ENCODE measurements at places on chromosomes 2 and 18. TPM values are rescaled to one million over a fixed set of nuclear protein-coding genes. Genes with fewer than 3 reads are reported as not detected.

The ZNF397 gene
- 21.7 TPM for total RNA-seq

The MROH2A gene
- total RNA-seq: not detected

The DHRS9 gene
- total RNA-seq: not detected

The CDC42EP3 gene
- total RNA-seq: 158 TPM

The ACADL gene
- 0.65 TPM for total RNA-seq

The GALR1 gene
- total RNA-seq: not detected

The DSG1 gene
- total RNA-seq: not detected

The SLC4A3 gene
- total RNA-seq: 3.6 TPM

The LRP1B gene
- 0.13 TPM for total RNA-seq

The CYP1B1 gene
- total RNA-seq: 860 TPM

The LHCGR gene
- 0.39 TPM for total RNA-seq

The LIPG gene
- 0.32 TPM for total RNA-seq

The ALPP gene
- total RNA-seq: not detected

The CHRNG gene
- not detected for total RNA-seq

The HTR2B gene
- total RNA-seq: 1.2 TPM

The RRM2 gene
- 20.0 TPM for total RNA-seq

The SPDYA gene
- 1.3 TPM for total RNA-seq

The ZNF519 gene
- 8.5 TPM for total RNA-seq

The B4GALT6 gene
- 10.9 TPM for total RNA-seq

The C1QL2 gene
- total RNA-seq: not detected

The DYNAP gene
- not detected for total RNA-seq

The EVX2 gene
- not detected for total RNA-seq

The ATOH8 gene
- total RNA-seq: 67.2 TPM

The PLB1 gene
- total RNA-seq: 4.1 TPM

The PSMD1 gene
- total RNA-seq: 130 TPM

The LINC00305 gene
- not detected for total RNA-seq

The MGAT4A gene
- 1.2 TPM for total RNA-seq

The SP140 gene
- 0.26 TPM for total RNA-seq

The MFSD2B gene
- 0.13 TPM for total RNA-seq

The C2orf72 gene
- total RNA-seq: 2.1 TPM

The CCDC195 gene
- not detected for total RNA-seq

The USP40 gene
- 48.2 TPM for total RNA-seq

The SERPINB11 gene
- not detected for total RNA-seq

The ANO7 gene
- total RNA-seq: 1.2 TPM

The POLE4 gene
- total RNA-seq: 16.1 TPM

The SKOR2 gene
- total RNA-seq: not detected

The KLHL29 gene
- 13.1 TPM for total RNA-seq

The CHRND gene
- total RNA-seq: not detected

The DPYSL5 gene
- not detected for total RNA-seq

The LDAH gene
- total RNA-seq: 20.4 TPM

The ELOA2 gene
- not detected for total RNA-seq

The RTP5 gene
- not detected for total RNA-seq

The C2orf66 gene
- 0.13 TPM for total RNA-seq

The POTEC gene
- total RNA-seq: not detected

The CCDC178 gene
- total RNA-seq: not detected

The GPR75 gene
- 4.5 TPM for total RNA-seq

The ANKRD30B gene
- total RNA-seq: not detected

The CD8B2 gene
- 0.13 TPM for total RNA-seq

The CD8B gene
- total RNA-seq: not detected

The CTLA4 gene
- total RNA-seq: not detected
